ENCODE measurements at places on chromosomes 1 and 21. TPM values are rescaled to one million over a fixed set of nuclear protein-coding genes. Genes with fewer than 3 reads are reported as not detected.

- no peak for DNase-seq
- no peaks in the 10 kb centered on the region for H3K4me1 ChIP-seq
- no peak overlapping the region for H3K27ac ChIP-seq
- H3K27me3 ChIP-seq = no peaks in the 10 kb centered on the region
Measured at GRCh38 chr1:235566084-235566483, 61.8 kb upstream of the B3GALNT2 start.

Gene ENAH
- 207 TPM for total RNA-seq

- DNase-seq = no peak
- H3K36me3 ChIP-seq = no peaks in the 10 kb centered on the region
Measured at GRCh38 chr1:25765923-25766589, 33.9 kb upstream of the SELENON start.

- no peak overlapping the region for H3K4me3 ChIP-seq
- H3K36me3 ChIP-seq = no peaks in the 10 kb centered on the region
- DNase-seq = no peak
- H3K4me1 ChIP-seq = no peaks in the 10 kb centered on the region
Measured at GRCh38 chr1:235525314-235525713, 21.1 kb upstream of the B3GALNT2 start.

Gene C1QB
- 25.6 TPM for total RNA-seq
